ENCODE measurements at places on chromosomes 4 and X. TPM values are rescaled to one million over a fixed set of nuclear protein-coding genes. Genes with fewer than 3 reads are reported as not detected.
A peak's percentile ranks its signal among the peaks of the same experiment; 100 is the strongest.

Gene NAA11
- total RNA-seq = not detected

Gene GPR143
- not detected for total RNA-seq

Gene GABRQ
- 0.06 TPM for total RNA-seq

Gene CITED1
- not detected for total RNA-seq

Gene NOX1
- total RNA-seq = 0.78 TPM

Gene HPGD
- 1.1 TPM for total RNA-seq

Gene SHOX
- not detected for total RNA-seq

Gene KLF8
- total RNA-seq = 0.06 TPM

Gene CFI
- total RNA-seq = not detected

Gene CXCL6
- total RNA-seq = not detected

DNA sequence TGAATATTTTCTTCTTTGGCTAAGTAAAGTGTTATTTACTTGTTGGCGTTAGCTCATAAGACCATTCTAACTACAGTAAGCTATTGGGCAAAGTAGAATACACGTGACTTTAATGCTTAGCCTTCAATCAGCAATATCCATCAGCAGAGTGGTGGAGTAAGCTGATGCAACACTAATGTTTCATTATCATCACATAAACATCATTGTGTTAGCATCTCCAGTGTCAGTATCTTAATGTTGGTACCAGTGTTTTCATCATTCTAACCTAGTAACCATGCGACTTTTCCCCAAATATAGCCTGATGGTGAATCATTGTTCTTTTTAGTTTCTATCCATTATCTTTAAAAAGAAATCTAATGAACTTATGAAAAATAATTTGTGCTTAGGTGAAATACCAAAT lies 48.5 kb downstream of the APOOL start:
- peak; percentile 15 for DNase-seq

- peak; percentile 30 for DNase-seq
These were observed 76.9 kb downstream of the CAMK2D start for GRCh38 chr4:113684534-113685091.

GRCh38 chr4:1210241-1210841 lies 38.0 kb upstream of the SPON2 start:
- no peak for DNase-seq

DNA sequence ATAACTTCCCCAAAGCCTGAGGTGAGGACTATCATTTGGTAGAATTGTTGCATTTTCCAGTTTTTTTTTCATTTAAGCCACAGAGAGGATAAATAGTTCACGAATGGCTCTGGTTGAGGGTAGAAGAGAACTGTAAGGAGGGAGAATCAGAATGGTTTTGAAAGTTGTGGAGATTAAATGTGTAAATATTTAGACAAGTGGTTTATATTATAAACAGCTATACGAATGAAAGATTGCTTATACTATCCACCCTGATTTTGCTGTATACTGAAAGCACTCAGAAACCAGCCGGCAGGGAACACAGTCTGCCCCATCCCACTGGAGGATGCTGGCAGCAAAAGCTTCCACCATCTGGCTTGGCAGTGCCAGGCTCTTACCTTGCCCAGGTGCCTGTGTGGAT lies 341.1 kb downstream of the RAPGEF2 start:
- DNase-seq = no peak

- DNase-seq = no peak
These were observed 44.6 kb upstream of the MBNL3 start for GRCh38 chrX:132533409-132533808.

- no peak for DNase-seq
These were observed 221.7 kb upstream of the DIPK2B start for GRCh38 chrX:45422216-45422925.

DNA sequence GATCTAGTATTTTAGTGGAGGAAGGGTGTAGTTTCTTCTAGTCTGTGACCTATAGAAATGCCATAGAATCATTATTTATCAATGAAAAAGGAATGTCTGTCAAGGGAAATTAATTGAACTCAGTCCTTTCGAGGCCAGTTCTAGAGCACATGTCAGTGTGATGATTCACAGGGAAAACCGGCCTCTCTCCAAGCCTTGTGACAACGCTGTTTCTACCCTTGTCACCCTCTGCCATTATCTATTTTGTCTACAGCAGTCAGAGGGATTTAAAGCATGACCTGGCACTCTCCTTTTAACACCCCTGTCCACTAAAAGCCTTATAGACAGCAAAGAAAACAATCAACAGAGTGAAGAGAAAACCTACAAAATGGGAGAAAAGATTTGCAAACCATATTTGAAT lies 119.8 kb downstream of the DRD5 start:
- no peak for DNase-seq

DNA sequence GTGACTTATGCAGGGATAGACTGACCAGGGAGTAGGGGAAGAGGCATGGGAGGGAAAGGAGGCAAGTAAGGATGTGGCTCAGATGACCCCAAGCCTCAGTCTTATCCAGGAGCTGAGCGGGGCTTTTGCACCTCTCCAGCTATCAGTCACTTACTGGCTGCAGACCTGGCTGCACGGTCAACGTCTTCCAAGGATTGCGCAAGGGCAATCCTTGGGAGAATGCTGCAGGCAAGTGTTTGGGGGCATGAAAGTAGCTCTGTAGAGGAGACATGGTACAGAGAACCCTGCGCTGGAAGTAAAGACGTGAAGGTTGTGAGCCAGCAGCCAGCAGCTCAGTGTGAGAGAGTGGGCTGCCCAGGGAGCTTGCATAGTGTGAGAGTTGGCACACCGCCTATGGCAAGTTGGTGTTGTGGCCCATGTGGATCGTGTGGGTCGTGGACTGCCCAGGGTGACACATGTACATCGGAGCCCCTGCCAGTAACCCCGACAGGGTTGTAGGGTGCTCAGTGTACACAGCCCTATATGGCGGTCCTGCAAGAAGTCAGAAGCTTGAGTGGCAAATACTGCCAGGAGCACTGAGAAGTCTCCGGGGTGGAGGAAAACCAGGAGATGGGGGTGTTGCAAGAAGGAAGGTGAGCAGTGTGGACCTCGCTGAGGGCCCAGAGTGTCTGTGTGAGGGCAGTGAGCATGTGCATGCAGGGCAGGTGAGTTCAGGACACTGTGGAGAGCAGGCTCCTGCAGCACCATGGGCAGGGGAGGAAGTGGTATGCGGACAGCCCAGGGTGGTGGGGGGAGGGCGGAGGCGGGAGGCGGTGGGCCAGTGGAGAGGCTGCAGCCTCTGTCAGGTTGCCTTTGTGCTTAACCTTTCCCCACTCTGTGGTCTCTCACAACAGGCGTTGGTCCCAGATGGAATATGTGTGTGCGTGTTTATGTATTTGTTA lies 50.9 kb downstream of the KIT start:
- DNase-seq = no peak

- DNase-seq = no peak
These were observed 143.4 kb upstream of the VCX3A start for GRCh38 chrX:6678313-6678712.

- peak; percentile 81 for DNase-seq
These were observed 19.5 kb downstream of the UTP14A start for GRCh38 chrX:129925305-129926092.

DNA sequence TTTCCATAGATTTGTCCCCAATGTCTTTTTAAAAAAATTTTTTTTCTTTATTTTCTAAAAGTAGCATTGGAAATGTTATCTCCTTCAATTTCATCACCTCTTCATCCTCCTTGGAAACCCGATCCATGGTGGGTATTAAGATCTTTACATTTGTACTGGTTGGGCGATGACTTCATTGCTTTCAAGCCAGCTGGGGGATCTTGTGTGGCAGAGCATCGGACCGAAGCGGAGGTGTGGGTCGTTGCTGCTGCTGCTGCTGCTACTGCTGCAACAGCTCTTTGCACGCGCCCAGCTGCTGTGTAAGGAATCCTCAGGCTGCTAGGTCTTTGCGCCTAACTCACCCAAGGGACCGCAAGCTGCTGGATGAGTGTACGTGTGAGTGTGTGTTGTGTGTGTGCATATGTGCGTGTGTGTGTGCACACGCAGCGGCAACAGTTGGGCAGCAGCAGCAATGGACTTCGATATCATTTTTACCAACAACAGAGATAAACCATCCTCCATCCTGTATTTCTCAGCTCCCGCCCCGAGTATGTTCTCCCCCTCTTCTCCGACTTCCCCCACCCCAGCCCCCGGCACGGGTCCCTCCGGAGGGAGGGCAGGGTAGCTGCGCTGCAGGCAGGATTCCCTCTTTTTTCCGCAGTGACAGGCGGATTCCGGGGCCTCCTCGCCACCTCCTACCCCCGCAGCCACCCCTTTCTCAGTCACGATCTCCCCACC lies 768 bp upstream of the CDKL5 start:
- peak; percentile 7 for DNase-seq

DNA sequence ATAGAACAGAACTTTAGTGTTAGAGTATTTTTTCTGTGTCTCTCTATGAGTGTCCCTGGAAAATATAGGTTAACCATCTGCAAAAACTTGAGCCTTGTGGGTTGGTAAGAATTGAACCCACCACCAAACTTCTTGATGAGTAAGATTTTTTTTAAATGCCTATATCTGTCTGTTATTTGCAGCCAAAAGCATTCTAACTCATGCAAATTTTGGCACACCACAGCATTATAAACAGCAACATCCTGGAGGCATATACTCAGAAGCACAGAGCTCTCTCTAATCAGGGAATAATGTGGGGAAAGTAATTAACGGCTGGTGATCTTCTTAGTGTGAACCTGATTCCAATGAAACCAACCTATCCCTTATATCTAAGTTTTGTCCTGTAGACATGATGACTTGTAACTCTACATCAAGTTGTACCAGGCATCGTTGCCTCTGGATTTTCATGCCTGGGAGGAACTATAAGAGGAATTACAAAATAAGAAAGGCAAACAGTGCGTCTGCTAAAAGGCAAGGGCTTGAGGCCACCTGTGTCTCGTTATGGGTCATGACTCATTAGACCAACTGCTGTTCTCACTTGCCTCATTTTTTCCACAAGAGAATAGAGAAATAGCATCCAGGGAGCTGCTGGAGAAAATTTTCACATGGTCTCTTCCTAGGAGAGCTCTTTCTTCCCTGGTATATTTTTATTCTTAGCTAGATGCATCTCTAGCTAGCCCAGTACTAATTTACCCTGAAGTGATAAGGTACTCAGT lies 202.4 kb downstream of the CHIC2 start:
- no peak for DNase-seq

- DNase-seq = no peak
These were observed 28.1 kb downstream of the MCUB start for GRCh38 chr4:109588176-109588575.

GRCh38 chrX:149510386-149510785 lies 5.3 kb upstream of the IDS start:
- DNase-seq = no peak

DNA sequence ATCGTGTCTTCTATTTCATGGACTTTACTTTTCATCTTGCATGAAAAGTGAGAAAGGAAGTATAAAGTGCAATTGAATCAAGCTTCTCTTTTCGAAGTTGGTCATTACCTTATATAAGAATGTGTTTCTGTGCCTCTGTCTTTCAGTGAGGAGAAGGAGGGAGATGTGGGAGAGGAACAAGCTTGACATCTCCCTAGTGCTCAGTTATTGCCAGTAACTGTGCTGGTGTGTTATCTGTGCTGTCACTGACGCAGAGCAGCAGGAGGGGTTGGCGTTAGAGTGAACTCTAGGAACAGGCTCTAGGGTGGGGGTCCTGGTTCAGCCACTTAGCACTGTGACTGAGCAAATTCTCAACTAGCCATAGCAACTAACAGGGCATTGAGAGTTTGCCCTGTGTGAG lies 34.0 kb upstream of the TBC1D9 start:
- no peak for DNase-seq

DNA sequence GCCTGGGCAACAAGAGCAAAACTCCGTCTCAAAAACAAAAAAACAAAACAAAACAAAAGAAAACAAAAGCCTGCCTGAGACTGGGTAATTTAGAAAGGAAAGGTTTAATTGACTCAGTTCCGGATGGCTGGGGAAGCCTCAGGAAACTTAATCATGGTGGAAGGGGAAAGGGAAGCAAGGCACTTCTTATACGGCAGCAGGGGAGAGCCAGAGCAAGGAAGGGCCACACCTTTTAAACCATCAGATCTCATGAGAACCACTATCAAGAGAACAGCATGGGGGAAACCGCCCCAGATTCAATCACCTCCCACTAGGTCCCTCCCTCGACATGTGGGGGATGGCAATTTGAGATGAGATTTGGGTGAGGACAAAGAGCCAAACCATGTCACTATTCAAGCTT lies 122.2 kb downstream of the UBE2K start:
- no peak for DNase-seq

DNA sequence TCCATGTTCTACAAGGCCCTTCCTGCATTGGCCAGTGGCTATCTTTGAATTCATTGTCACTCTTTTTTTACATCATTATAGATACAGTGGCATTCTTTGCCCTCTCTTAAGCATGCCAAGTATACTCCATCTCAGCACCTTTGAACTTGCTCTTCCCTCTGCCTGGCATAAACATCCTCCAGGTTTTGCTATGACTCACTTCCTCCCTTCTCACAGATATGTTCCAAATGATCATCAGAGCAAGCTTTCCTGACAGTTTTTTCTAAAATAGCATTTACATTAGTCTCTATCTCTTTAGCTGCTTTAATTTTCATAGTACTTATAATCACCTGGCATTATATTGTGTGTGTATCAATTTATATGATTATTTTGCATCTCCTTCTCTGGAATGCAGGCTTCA lies 553.3 kb upstream of the MAGEB2 start:
- DNase-seq = peak; percentile 20

GRCh38 chrX:53319614-53320542 lies 38.5 kb upstream of the IQSEC2 start:
- no peak for DNase-seq

- no peak for DNase-seq
These were observed 18.3 kb upstream of the PI4K2B start for GRCh38 chr4:25215511-25215910.

DNA sequence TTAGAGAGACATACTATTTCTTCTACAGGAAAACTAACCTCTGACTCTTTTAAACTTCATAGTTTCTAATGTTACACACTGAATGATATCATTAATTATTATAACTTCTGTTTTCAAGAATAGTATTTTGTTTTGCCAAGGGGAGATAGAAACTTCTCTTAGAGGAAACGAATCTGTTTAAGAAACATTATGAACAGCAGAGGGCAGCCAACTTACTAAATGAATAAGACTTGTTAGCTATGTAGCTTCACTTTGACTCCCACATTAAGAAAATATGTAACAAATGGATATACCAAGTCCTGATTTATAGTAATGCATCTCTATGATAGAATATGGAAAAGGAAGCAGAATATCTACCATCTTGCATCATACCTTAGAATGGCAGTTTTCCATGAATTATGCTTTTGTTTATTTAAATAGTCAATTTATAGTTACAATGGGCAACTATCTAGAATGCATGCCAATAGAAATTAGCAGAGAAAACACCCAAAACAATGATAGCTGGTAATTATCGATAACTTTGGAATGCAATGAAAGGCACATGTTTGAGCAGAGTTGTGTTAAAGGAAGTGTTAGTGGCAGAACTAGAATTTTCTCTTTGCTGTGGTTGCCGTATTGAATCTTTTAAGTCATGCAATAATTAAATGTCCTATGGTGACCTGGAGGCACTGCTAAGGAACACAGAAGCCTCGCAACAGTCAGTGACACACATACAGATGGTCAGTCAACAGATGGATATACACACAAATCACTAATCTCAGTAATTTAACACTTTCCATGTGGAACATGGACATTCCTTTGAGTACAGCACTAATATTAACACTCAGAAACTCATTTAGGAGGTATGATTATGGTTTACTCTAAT lies 105.7 kb upstream of the PDLIM3 start:
- DNase-seq = peak; percentile 55

All from NCI-H460 (cell line).